ENCODE measurements at places on chromosomes 7 and 10.
A peak's percentile ranks its signal among the peaks of the same experiment; 100 is the strongest.

DNA sequence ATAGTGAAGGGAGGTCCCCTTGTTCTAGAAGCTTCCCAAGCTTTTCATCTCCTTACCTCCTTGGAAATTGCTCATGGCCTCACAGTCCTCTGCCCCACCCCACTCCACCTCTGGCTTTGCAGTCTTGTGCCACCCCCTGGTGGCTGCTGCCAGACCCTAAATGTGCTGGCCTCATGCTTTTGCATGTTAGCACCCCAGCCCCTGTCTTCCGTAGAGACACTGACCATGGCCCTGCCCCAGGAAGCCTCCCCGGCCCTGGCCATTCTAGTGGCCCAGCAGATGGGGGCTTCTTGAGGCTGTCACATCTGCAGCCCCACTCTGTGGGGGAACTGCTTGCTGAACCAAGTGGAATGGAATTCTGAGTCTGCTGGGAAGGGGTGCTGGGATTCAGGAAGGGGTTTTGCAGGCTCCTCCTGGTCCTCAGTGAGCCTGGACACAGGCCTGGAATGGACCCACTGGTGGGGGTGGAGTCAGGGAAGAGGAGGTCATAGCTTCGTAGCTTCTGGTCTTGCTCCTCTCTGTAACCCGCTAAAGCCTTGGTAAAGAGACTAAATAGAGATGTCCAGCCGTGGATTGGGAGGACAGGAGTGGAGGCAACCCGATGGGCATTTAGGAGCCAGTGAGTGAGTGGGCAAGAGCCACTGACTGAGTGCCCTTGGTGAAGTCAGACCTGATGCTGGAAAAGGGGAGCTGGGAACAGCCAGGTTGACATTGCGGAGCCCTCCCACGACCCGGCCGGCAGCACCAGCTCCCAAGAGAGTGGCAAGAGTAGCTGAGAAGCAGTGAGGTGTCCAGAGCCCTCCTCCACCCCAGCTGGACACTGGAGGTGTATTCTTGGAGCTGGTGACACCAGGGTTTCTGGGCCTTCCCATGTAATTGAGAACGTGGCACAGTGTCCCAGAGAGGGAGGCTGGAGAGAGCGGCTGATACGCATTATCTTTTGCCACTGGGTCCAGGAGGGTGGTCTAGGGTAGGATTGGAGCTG lies 20.9 kb downstream of the RAMP3 start:
- peak; percentile 18 for DNase-seq

GRCh38 chr7:80632139-80632538 lies 6.3 kb upstream of the CD36 start:
- DNase-seq: no peak

DNA sequence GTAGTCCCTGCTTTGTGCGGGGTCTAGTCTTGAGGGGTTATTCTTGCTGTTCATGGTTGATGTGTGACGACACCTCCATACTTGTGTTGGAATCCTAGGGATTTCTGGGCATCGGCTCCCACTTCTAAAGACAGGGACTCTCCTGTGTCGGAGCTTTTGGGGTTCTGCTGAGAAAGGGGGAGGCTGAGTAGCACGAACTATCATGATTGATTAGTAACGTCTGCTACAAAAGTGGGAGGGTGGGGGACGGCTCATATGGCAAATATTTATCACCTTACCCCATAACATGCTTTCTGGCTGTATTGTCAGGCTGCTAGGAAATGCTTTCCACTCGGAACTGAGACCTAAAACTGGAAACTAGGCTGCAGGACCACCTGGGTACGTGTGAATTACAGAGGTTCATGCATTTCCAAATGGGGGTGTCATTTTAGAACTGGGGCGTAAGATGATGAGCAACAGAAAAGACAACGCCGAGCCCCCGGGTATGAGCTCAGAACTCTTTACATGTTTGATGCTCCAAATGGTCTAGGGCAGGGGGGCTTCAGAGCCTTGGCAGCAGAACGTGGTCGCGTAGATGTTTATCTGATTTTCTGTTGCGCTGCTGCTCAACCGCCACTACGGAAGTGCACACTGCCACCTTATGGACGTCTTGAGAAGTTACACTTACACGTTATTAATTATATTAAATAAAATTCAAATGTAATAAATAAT lies 15.1 kb upstream of the NME8 start:
- peak; percentile 63 for DNase-seq

GRCh38 chr10:61397175-61397986 lies 55.8 kb downstream of the TMEM26 start:
- peak; percentile 12 for DNase-seq

DNA sequence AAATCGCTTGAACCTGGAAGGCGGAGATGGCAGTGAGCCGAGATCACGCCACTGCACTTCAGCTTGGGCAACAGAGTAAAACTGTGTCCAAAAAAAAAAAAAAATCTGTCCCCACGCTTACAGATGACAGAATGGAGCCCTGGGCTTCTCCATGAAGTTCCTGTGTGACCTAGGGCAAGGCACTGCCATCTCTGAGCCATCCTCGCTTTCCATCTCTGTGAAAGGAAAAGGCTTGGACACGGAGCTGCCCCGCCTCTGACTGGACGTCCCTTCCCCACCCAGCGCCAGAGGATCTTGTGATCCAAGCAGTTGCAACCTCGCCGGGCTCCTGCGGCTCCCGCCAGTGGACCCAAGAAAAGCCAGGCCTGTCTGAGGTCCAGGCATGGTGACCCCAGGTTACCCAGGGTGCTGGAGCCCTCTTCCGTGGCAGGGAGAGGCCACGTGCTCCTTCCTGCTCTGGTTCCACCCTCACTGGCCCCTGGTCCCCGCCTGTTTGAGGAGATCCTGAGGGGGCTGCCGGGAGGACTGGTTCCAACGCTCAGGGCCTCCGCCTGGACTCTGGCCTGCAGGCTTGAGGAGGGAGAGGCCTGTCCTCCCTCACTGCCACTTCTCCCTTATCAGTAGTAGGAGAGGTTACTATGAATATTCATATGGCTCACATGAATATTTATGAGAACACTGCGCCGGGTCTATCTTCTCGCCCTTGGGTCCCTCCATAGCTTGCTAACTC lies 25.6 kb upstream of the ELFN1 start:
- no peak for DNase-seq

DNA sequence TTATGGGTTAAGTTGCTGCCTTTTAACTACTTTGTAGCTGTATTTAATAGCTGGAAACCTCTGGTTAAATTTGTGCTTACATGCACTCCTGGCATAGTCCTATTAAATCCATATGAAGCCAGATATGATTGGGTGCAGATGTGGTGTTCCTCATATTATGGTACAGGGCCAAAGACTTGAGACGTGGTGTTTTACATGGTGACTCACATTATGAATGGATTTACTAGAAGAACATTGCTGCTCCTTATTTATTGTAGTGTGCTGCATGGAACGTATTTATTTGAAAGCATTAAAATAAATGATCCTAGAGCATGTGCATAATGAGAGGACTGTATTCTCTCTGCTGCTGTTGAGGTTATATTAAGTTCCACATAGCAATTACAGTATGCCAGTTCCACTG lies 224.1 kb downstream of the SLC25A13 start:
- DNase-seq: no peak

DNA sequence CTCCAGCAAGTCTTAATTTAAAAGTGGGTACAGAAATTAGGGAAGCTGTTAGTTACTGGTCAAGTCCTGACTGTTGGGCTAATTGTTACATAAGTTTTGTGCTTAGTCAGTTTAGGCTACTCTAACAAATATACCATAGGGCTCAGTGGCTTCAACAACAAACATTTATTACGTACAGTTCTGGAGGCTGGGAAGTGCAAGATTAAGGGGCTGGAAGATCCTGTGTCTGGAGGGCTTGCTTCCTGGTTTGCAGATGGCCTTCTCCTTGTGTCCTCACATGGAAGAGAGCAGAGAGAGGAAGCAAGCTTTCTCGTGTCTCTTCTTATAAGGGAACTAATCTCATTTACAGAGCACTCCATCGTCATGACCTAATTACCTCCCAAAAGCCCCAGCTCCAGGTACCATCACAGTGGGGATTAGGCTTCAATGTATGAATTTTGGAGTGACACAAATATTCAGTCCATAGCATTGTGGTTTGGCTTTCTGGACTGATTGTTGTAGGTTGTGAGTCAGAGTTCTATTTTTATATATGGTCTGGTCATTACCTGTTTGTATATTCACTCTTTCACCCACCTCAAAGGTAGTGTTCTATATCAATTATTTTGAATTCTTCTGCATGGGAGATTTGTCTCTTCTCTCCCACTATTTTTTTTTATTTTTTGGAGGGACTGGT lies 17.1 kb downstream of the ST7 start:
- DNase-seq: no peak

GRCh38 chr10:85524001-85524666 lies 842.5 kb downstream of the GRID1 start:
- DNase-seq: no peak

DNA sequence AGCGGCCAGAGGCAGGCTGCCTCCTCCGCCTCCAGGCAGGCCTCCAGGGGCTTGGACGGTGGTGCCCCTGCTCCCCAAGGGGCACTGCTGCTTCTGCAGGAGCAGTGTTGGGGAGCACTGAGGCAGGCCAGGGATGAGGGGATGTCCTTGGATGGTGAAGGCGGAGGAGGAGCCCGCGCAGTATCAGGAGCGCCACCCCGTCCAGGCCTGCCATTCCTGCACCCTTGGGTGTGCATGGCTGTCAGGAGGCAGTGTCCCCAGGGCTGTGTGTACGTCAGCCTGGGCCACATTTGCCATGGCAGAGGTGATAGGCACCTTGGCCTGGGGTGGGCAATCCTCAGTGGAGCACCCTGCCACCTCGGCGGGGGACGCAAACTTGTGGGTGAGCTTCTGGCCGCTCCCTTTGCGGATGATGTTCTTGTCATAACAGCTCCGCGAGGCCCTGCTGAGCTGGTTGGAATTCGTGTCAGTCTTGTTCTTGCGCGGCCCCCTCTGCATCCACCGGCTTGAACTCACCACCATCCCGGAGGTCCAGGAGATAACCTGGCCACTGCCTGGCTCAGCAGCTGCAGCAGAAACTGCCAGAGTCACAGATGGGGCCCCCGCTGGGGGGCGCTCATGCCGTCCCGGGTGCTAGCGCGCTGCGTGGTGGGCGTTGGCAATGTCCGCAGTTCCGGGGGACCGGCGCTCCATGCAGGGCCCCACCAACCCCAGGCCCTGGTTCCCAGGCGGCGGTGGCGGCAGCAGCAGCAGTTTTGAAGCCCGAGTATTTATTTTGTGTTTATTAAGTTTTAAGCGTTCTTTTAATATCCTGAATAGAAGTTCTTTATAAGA lies 182.3 kb upstream of the ADCY1 start:
- DNase-seq: no peak

GRCh38 chr10:88138319-88138848 lies 275.0 kb downstream of the PTEN start:
- DNase-seq: no peak

- DNase-seq: peak; percentile 52
These were observed 71.2 kb upstream of the FOXK1 start for GRCh38 chr7:4610768-4611467.

DNA sequence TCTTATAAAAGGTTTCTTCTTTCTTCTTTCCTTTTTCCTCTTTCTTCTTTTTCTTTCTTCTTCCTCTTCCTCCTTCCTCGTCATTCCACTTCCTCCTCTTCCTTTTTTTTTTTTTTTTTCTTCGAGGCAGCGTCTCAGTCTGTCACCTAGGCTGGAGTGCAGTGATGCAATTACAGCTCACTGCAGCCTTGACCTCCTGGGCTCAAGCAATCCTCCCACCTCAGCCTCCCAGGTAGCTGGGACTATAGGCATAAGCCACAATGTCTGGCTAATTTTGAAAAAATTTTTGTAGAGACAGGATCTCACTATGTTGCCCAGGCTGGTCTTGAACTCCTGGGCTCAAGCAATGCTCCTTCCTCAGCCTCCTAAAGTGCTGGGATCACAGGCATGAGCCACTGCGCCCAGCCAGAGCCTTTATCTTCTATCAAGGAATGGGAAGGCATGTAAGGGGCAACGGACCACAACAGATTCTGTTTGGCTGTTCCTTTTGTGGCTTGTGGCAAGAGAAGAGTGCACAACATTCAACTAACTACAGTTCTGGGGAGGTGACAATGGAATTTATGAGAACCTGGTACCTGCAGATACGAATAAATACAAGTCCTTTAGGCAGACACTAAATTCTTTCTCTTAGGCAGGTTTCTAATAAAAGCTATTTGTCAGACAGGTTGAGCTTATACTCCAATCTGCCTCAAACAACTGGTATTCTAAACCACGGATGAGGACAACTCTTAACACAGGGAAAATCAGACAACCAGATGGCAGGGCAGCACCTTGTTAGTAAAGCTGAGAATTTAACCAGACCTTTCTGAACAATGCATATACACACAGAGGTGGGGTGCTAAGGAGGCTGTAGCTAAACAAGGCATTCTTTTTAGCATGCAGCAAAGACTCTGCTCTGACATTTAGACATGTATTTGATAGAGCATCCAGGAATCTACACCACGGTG lies 100.3 kb downstream of the DOCK4 start:
- DNase-seq: no peak

GRCh38 chr10:29703271-29703670 lies 68.5 kb upstream of the SVIL start:
- no peak for DNase-seq

DNA sequence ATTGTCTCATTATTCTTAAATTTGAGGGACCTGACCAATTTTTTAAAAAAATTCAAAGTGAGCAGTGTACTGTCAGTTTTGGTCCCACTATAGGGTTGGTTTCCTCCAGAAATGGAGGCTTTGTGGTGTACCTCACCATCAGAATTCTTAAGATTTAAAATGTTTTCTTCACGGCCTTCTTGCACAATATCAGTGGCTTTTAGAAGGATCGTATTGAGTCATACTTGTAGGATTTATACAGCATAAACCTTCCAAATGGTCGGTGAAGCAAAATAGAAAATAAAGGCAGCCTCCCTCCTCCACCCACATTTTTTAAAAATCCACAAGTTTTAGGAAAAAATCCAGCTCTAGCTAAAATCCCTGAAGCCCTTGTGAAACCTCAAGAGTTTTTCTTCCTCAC lies 126.4 kb downstream of the RNLS start:
- no peak for DNase-seq

Measured in DND-41 (cell line).